ENCODE measurements at places on chromosomes 16 and 17. TPM values are rescaled to one million over a fixed set of nuclear protein-coding genes. Genes with fewer than 3 reads are reported as not detected.

GRCh38 chr17:70352834-70353233, 183.5 kb downstream of the KCNJ2 start:
- DNase-seq = no peak

DNA sequence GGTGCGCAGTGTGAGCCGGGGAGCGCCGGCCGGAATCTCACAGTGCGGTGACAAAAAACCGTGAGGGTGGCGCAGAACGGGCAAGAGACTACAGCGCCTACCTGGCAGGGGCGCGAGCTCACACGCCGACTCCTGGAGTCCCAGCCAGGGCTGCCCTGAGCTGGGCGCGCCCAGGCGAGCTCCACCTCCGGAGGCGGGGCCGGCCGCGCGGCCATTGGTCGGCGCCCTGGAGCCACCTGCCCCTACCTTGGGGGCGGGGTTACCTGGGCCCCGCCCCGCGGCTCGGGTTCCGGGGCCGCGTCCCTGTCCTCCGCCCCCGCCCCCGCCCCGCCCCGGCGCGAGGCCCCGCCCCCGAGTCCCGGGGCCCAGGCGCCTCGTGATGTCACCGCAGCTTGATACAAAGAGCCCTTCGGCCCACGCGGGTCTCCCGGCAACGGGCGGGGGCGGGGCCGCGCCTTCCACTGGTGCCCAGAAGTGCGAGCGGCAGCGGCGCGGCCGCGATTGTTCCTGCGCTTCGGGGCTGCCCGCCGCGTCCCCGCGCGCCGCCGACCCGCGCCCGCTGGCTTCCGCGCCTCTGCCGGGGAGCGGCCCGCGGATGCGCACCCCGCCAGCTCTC, 96.3 kb downstream of the RAB11FIP4 start:
- peak; percentile 96 for DNase-seq

GRCh38 chr17:39080421-39081078, 70.9 kb downstream of the PLXDC1 start:
- no peak for DNase-seq

GRCh38 chr17:4247971-4248388, 15.8 kb downstream of the ANKFY1 start:
- no peak for DNase-seq

DNA sequence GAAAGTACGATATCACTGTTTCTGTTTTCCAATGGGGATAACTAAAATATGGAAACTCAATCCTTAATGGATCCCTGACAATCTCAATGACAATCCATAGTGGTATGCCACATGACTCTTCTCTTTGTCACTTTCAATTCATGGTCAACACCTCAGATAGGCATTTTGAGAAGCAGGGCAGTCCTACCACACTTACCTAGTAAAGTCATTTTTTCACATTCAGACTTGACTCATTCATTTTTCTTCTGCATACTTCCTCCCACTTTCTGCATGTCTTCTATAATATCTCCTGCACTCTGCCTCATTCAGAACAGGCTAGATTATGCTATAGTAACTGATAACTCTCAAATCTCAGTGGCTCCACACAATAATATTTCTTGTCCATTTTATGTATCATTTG, 117.5 kb downstream of the FTO start:
- no peak for DNase-seq

DNA sequence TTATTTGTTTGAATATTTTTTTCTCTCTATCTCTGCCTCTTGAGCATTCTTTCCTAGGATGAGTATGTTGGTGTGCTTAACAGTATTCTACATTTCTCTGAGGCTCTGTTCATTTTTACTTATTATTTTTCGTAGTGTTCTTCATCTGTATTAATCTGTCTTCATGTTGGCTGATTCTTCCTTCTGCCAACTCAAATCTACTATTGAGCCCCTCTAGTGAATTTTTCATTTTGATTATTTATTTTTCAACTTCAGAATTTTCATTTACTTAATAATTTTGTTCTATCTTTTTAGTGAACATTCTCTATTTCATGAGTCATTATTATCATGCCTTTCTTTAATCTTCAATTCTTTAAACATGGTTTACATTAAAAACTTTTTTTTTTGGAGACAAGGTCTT, 3.2 kb upstream of the ST6GALNAC1 start:
- no peak for DNase-seq

DNA sequence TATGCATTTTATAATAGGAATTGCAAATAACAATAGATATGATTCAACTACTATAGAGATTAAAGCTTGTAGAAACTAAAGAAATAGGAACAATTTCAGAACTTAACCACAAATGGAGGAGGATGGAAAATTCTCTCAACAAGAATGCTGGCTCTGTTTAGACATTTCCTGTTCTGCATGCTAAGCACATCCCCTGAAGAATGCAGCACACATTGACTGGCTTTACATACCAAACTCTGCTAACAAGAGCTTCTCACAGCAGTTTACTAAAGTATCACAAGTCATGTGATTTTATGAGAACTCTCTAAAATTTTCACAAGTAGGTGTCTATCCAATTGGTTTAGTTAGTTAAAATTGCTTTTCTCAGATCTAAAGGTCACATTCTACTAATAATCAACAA, 85.2 kb downstream of the SPAG9 start:
- no peak for DNase-seq

The CCL23 gene
- total RNA-seq = 1.2 TPM

The C16orf86 gene
- 38.7 TPM for total RNA-seq

The CXCL16 gene
- total RNA-seq = 53.0 TPM

- DNase-seq = no peak
These were observed 26.0 kb downstream of the FCSK start for GRCh38 chr16:70480127-70481105.

The JPT1 gene
- total RNA-seq = 371 TPM

DNA sequence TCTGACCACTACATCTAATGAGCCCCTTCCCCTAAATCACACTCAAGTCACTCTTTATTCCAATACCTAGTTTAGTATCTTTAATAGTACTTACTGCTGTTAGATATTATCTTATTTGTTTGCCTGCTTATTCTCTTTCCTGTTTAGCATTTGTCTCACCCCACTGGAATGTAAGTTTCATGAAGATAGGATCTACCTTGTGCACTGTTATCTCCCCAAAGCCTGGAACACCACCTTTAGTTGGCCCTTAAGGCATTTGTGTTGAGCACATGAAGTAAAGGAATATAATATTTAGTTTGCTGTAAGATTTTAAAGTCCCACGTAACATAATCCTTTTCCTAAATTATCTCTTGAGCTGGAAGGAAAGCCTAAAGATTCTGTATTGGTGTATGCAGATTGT, 50.2 kb downstream of the VPS35L start:
- DNase-seq = no peak

DNA sequence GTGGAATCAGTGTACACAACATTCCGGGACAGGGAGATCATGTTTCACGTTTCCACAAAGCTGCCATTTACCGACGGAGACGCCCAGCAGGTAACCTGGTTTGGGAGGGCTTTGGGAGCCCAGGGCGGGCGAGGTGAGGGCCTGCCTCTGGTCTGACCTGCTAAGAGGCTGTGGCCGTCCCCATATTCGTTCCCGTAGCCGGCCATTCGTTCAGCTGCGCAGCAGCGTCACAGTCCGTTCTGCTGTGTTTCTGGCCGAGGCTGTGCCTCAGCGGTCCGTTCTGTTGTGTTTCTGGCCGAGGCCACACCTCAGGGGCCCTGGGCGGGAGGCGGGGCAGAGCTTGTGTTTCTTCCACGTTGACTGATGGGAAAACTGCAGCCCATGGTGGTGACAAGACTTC, 68.0 kb downstream of the OR1D5 start:
- DNase-seq = no peak

GRCh38 chr17:34226011-34226743, 28.9 kb upstream of the CCL2 start:
- DNase-seq = no peak

DNA sequence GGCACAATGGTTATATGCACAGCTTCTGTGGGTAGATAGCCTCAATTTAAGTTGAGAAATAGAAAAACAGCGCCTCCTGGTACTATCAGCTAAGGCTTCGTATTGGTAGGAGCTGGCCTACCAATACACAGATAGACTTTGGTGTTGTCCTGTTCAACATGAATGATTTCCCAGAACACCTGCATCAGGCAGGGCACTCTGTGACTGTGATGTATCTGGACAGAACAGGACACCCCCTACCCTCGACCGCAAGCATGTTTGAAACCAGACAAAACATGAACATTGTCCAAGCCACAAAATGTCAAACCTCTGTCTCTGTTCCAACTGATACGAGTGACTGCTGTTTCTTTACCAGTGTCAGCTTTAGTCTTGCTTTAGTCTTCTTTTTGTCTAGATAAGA, 144.9 kb downstream of the HAPSTR1 start:
- DNase-seq = no peak

The TK1 gene
- total RNA-seq = 3.9 TPM

- DNase-seq = no peak
These were observed 66.3 kb downstream of the MPRIP start for GRCh38 chr17:17108451-17109049.

The DNAH2 gene
- 22.7 TPM for total RNA-seq

DNA sequence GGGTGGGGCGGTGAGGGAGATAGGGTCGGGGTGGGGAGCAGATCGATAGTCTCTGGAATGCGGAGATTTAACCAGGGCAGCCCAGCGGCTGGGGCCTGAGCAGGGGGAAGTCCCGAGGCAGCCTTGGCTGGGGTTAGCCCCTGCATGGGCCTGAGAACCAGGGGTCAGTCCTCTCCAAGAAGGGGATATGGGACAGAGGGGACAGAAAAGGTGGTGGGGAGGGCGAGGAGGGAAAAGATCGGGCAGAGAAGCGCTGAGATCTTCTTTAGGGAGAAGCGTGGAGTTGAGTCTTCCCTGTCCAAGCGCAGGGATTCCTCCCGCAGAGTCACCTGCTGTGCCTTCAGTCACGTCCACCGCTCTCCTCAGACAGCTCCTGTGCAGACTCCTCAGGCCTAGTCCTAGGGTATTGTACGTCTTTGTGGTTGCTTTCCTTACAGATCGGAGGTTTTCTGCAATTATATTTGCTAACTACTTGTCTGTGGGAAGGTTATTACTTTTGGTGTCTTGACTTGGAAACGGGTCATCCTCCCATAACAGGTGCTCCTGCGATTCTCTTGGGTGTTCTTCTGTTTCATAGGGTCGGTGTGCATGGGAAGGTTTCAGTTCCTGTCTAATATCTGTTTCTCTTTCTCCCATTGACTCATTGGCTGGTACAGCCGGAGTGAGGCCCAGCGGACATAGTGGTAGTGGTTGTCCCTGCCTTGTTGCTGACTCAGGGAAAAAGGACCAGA, 952 bp downstream of the CD300A start:
- DNase-seq = no peak

The CCL1 gene
- total RNA-seq = 1.5 TPM

The C1QTNF1 gene
- total RNA-seq = 9.8 TPM

GRCh38 chr17:76716839-76717215, 6.1 kb upstream of the MXRA7 start:
- DNase-seq = no peak

DNA sequence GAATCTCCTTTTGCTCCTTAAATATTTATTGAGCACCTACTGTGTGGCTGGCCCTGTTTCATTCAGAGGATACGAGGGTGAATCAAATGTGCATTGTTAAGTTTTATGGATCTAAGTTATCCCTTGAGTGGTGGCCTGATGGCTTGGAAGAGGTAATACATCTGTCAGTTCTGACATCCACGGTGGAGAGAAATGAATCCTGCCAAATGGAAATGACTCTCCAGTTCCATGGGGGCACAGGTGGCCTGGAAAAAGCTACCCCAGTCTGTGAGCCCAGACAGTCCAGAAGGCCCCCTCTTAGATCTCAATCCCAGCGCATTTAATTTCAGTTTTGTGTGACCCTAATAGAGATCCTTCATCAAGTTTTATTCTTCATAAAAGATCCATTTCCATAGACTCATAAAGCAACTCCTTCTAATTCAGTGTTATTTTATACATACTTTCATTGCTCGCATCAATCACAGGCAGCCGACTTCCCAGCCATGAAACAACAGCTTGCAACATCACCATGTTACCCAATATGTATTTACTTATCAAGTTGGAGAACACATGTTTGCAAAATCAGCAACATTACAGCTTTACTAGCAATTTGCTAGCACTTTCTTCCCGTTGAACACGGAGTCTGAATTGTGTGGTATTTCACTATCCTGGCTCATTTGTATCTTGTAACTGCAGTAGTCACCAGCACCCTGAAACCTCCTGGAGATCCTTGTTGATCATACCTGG, 334.8 kb upstream of the HSBP1 start:
- DNase-seq = no peak

The KRT34 gene
- total RNA-seq = 0.55 TPM

The SMIM36 gene
- total RNA-seq = 9.5 TPM

DNA sequence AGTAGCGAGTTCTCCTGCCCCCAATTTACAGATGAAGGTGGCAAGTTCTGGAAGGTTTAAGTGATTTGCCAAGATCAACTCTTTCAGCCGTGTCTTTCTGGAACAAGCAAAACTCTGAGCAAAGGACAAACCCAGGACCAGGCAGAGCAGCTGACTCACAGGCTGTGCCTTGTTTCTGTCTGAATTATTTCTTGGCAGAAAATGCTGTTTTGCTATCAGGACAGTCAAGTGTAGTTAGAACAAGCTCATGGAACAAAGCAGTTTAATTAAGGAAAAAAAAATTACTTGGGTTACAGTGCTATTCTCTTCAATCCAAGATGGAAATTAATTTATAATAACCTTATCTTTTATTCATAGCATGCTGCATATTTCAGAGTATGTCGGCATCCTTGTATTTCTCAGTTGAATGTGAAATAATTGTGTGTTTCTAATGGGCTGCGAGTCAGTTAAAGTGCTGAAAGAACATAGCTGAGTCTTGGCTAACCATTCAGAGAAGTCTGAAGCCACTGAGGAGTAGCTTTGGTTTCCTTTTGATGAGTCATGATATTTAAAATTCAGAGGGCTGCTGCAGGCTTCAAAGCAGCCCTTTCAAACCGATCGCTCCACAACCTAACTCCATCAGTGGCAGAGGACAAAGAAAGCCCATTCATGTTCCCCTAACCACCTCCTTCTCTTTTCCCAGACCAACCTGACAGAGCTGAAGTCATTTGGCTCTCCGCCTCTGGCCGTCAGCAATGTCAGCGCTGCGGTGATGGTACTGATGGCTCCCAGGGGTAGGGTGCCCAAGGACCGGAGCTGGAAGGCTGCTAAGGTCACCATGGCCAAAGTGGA, 143.7 kb downstream of the ZNF18 start:
- no peak for DNase-seq

- DNase-seq = no peak
These were observed 417.8 kb upstream of the CCL2 start for GRCh38 chr17:33837281-33837680.

DNA sequence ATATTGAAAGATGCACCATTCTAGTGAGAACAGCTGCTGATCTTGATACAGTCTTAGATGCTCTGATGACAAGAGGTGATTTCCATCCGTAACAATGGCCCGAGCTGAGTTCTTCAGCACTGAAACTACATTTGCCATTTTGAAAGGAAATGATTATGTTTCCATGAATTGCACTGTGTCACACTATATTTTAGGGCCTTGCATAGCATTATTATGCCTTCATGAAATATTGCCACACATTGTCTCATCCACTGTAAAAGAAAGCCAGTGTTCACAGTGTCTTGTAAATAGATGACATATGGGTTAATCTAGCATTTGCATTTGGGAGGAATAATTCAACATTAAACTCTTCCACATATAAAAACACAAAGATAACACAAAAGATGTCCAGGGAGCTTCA, 438.3 kb upstream of the PSMD7 start:
- no peak for DNase-seq

GRCh38 chr17:21376759-21377690, 868 bp downstream of the KCNJ12 start:
- DNase-seq = peak; percentile 35

- no peak for DNase-seq
These were observed 105.3 kb downstream of the FOXL1 start for GRCh38 chr16:86683441-86684194.

Data from testis (tissue), 5 donors.